Stimulated activated CD4-positive, alpha-beta T cell treated with anti-CD3 and anti-CD28 coated beads, Interleukin-15, amount 100 ng/mL, for 24 hours (primary cell): ENCODE measurements at places on chromosomes 6 and 20.

GRCh38 chr6:13300643-13301590 is 27.4 kb downstream of the TBC1D7 start:
- DNase-seq = no peak

- no peak for DNase-seq
Measured at GRCh38 chr6:14589175-14589574, 471.6 kb downstream of the CD83 start.

GRCh38 chr6:22364306-22364705 is 67.5 kb upstream of the PRL start:
- no peak for DNase-seq

DNA sequence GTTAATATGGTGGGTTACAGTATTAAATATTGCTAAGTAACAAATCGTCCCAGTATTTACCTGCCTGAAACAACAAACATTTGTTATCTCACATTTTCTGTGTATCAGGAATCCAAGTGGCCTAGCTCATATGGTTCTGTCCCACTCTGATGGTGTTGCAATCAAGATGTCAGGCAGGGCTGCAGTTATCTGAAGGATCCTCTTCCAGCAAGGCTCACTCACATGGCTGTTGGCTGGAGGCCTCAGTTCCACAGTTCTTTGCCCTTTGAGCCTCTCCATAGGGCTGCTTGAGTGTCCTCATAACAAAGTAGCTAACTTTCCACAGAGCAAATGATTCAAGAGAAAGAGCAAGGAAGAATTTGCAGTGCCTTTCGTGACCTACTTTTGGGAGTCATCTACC is 17.7 kb downstream of the RAB22A start:
- DNase-seq = no peak

GRCh38 chr6:77656999-77657764 is 4.3 kb downstream of the MEI4 start:
- no peak for DNase-seq

- DNase-seq = no peak
Measured at GRCh38 chr6:31860349-31860748, 2.3 kb downstream of the NEU1 start.
